Body of pancreas (tissue), 4 donors: ENCODE measurements at places on chromosomes 3 and 15. TPM values are rescaled to one million over a fixed set of nuclear protein-coding genes. Genes with fewer than 3 reads are reported as not detected.

DNA sequence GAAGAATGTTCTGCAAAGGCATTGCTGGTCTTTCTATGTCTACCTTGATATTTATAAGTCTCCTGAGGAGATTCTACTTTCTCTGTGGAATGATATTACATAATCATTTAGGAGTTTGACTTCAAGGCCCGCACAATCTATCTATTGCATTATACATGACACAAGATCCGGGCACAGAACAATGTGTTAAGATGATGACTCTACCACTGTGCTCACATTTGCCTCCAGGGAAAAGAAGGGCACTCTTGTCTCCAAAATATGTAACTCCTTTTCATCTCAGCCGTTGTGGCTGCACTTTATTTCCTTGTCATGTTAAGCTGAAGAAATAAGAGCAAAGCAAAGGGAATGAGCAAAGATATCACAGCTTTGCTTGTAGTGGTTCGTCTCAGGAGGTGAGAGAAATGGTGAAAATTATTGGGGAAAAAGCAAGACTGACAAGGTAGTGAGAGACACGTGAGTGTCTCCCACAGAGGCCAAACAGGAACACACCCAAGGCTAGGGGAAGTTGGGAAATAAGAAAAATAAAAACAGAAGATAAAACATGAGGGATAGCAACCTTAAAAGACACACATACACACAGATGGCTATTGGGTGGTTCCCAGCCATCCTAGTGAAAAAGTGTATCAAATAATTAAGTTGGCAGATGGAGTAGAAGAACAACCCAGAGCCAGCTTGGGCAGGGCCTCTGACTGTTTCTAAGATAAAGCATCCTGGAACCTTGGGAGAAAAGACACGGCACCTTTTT, 184.3 kb downstream of the P3H2 start:
- no peaks in the 10 kb centered on the region for H3K27me3 ChIP-seq
- H3K4me1 ChIP-seq: peaks cover 10% of the 10 kb centered on the region
- no peak overlapping the region for H3K4me3 ChIP-seq
- no peak overlapping the region for H3K27ac ChIP-seq

SENP8 gene
- 5.3 TPM for total RNA-seq

- no peaks in the 10 kb centered on the region for H3K36me3 ChIP-seq
- no peak overlapping the region for H3K4me3 ChIP-seq
- DNase-seq: no peak
- no peaks in the 10 kb centered on the region for H3K27me3 ChIP-seq
- H3K27ac ChIP-seq: no peak overlapping the region
Observed at GRCh38 chr3:155595371-155595770, 149.5 kb downstream of the PLCH1 start.

DNA sequence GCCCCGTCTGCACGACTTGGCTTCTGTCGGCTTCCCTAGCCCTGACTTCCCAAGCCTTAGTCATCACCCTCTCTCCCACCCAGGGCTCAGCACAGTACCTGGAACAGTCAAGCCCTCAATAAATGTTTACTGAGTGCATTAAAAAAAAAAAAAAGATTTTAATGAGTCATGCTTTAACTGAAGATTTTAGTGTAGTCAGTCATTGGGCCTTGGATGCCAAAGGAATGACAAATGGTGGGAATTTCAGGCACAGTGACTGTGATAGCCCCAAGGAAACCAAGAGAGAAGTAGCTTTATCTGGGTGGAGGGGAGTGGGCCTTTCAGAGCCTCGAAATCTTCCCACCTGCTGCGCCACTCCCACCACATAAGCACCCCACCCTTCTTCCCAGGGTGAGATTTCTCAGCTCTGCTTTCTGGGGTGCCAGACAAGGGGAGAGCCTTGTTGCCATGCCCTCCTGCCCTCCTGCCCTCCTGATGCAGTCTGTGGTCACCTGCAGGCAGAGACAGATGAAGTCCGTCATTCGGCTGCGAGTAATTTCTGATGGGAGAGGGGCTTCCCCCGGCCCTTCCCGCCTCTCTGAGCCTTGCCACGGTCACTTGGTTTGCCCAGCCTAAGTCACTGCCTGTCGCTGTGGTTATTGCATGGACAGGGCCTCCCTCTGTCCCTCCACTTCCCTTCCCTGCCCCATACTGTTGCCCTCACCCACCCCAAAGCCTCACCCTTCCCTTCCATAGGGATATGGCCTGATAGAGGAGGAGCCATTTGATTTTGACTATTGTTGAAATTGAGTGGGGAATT, 41.8 kb downstream of the SMAD3 start:
- H3K27ac ChIP-seq: peak overlapping the region; percentile 87
- DNase-seq: peak; percentile 92
- H3K36me3 ChIP-seq: no peaks in the 10 kb centered on the region
- H3K4me3 ChIP-seq: no peak overlapping the region
- peaks cover 72% of the 10 kb centered on the region for H3K4me1 ChIP-seq

DNA sequence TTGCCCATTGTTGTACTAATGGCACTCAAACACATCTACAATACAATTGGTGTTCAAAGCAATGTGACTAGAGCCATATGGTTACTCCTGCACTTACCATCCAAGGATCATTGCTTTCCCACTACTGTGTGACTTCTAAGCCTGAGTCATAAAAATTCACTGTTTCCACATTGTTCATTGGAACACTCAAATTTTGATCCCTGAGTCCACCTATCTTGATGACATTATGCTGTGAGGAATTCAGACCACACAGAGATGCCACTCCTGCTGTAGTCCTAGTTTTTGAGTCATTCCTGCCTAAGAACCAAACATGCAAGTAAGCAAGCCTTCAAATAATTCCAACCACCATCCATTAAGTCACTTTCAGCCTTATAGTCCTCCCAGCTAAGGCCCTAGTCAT, 176.2 kb downstream of the EFHB start:
- H3K27ac ChIP-seq: no peak overlapping the region
- no peaks in the 10 kb centered on the region for H3K36me3 ChIP-seq
- no peak for DNase-seq

ALDH1A3 gene
- total RNA-seq: 19.5 TPM

DNA sequence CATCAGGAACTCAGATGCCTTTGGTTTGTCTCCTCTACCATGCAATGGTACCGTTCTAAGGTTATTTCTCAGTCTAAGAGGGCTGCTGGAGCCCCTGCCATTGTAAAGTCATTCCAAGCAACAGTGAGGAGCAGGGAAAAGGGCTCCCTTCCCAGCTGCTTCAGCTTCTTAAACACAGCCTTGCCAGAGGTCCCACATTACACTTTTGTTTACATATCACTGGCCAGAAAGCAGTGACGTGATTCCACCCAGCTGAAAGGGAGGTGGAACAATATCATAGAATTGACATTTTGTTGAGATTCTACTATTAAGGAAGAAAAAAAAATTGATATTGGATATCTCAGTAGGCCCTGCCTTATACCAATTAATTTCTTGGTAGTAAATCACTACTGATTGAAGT, 194.6 kb downstream of the SUCLG2 start:
- H3K36me3 ChIP-seq: no peaks in the 10 kb centered on the region
- DNase-seq: no peak
- H3K4me1 ChIP-seq: no peaks in the 10 kb centered on the region

ST3GAL6 gene
- total RNA-seq: 8.0 TPM

DNA sequence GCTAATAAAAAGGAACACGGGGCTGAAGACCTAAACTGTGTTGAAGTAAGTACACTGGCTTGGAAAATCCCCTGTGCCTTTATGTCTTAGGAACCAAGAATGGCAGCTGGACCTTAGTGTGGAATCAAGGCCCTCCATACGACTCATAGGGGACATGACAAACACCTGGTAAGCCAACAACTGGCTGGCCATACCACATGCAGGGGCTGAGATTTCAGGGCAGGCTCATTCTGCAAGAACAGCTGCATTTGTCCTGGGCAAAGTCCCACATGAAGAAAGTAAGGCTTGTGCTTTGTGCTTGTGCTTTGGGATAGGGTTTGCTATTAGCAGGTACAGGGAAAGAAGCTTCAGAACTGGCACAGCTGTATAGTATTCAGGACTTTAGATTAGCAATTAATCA, 18.0 kb downstream of the ETV5 start:
- H3K27ac ChIP-seq: no peak overlapping the region
- H3K27me3 ChIP-seq: no peaks in the 10 kb centered on the region
- H3K36me3 ChIP-seq: no peaks in the 10 kb centered on the region
- H3K4me1 ChIP-seq: peaks cover 34% of the 10 kb centered on the region
- no peak overlapping the region for H3K4me3 ChIP-seq

DNA sequence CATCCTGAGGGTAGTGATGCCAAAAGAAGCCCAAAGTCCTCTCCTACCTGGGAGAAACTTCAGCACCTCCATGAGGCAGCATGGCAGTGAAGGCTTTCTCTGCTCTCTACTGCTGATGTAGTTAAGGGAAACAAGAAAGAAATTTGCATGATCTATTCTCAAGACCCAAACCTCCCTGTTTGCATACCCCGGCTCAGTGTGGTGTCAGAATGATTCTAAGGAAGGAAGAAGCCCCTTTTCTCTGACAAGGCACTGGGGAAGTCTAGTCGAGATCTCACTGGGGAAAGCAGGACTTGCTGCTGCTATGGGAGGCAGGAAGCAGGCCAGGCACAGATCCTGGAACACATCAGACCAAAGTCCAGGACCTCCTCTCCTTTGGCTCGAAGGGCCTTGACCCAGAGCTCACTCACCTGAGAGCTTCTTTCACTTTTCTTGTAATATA, 89.4 kb upstream of the ICE2 start:
- H3K4me3 ChIP-seq: no peak overlapping the region
- no peaks in the 10 kb centered on the region for H3K27me3 ChIP-seq
- peaks cover 40% of the 10 kb centered on the region for H3K4me1 ChIP-seq
- no peak for DNase-seq
- H3K27ac ChIP-seq: no peak overlapping the region

DNA sequence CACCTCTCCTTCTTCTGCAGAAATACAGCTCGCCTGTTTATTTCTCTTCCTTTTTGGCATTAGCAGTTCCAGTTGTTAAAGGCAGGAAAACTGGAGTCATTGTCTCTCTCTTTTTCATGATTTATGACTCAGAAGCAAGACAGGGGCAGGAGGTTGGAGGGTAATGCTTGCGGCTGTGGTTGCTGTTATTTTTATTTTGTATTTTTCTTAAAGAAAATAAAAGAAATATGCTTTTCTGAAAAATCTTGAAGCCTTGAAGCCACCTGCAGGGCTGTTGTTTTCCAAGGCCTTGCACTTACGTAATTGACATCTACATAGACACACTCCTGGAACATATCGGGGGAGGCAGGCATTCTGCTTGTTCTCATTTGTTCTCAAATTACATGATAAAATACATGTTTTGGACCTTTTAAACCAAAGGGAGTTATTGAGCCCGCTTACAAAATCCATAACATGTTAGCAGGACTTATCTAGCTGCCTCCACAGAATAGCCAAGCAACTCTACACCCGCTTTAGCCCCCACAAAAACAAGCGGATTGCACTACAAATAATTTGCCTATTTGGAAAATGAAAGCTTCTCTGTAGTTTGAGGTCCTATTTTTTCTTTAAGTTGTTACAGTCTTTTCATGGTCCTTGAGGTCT, 1004.6 kb upstream of the NR2F2 start:
- no peaks in the 10 kb centered on the region for H3K4me1 ChIP-seq
- H3K27ac ChIP-seq: no peak overlapping the region
- DNase-seq: no peak
- H3K4me3 ChIP-seq: no peak overlapping the region

DNA sequence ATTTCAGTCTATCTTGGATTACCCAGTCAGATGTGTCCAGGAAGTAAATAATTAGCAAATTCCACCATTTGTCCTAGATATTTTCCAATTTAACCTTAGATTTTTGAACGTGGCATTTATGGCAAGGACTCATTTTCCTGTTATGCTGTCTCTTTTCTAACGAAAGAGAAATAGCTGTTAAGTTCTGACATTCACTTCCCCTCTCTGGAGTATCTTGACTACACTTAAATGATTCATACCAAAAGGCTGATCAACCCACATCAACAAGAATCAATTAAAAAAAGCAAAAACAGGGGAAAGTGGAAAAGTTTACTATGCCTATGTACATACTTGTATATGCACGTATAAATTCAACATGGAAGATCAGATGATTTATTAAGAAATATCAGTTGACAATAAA, 149.9 kb downstream of the FRMD5 start:
- H3K27ac ChIP-seq: no peak overlapping the region
- H3K4me1 ChIP-seq: no peaks in the 10 kb centered on the region
- no peaks in the 10 kb centered on the region for H3K36me3 ChIP-seq
- no peaks in the 10 kb centered on the region for H3K27me3 ChIP-seq
- DNase-seq: no peak

DNA sequence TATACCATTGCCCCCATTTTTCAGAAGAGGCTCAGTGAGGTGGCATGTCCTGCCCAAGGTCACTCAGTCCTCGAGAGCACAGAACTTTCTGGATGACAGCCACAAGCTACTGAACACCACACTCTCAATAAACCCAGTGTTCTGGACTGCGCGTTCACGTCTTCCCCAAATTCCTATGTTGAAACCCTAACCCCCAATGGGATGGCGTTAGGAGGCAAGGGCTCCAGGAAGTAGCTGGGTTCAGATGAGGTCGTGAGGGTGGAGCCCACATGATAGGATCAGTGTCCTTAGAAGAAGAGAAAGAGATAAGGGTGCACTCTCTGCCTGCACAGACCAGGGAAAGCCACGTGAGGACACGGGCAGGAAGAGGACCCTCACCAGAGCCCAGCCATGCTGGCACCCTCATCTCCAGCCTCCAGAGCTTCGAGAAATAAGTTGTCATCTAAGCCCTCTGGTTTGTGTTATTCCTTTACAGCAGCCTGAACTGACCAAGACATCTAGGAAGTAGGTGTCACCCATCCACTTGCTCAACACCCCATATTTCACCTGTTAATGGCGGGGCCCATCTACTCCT, 324.0 kb downstream of the UACA start:
- no peak overlapping the region for H3K27ac ChIP-seq
- H3K27me3 ChIP-seq: no peaks in the 10 kb centered on the region
- DNase-seq: no peak
- no peak overlapping the region for H3K4me3 ChIP-seq
- H3K4me1 ChIP-seq: peaks cover 4% of the 10 kb centered on the region
- no peaks in the 10 kb centered on the region for H3K36me3 ChIP-seq

- no peaks in the 10 kb centered on the region for H3K36me3 ChIP-seq
- no peak for DNase-seq
- no peak overlapping the region for H3K27ac ChIP-seq
- no peaks in the 10 kb centered on the region for H3K27me3 ChIP-seq
- no peaks in the 10 kb centered on the region for H3K4me1 ChIP-seq
Observed at GRCh38 chr3:115330430-115330829, 183.3 kb upstream of the ZBTB20 start.

- H3K4me3 ChIP-seq: no peak overlapping the region
- no peak overlapping the region for H3K27ac ChIP-seq
- no peaks in the 10 kb centered on the region for H3K36me3 ChIP-seq
- H3K4me1 ChIP-seq: no peaks in the 10 kb centered on the region
- H3K27me3 ChIP-seq: no peaks in the 10 kb centered on the region
Observed at GRCh38 chr15:79060175-79060574, 30.4 kb downstream of the RASGRF1 start.

GRCh38 chr3:182725372-182726251, 67.7 kb upstream of the ATP11B start:
- no peaks in the 10 kb centered on the region for H3K36me3 ChIP-seq
- no peak for DNase-seq
- H3K4me1 ChIP-seq: no peaks in the 10 kb centered on the region
- H3K27me3 ChIP-seq: no peaks in the 10 kb centered on the region
- no peak overlapping the region for H3K27ac ChIP-seq

GRCh38 chr3:84487296-84487695, 471.5 kb upstream of the CADM2 start:
- no peaks in the 10 kb centered on the region for H3K4me1 ChIP-seq
- no peak overlapping the region for H3K4me3 ChIP-seq
- DNase-seq: no peak
